ENCODE measurements at places on chromosomes 16 and 17. TPM values are rescaled to one million over a fixed set of nuclear protein-coding genes. Genes with fewer than 3 reads are reported as not detected.

Gene SLFN11
- 54.4 TPM for total RNA-seq

Gene MYH3
- total RNA-seq, result 5.6 TPM

Gene PITPNM3
- total RNA-seq, result 13.0 TPM

Gene KRT10
- 28.5 TPM for total RNA-seq

Gene TMC8
- total RNA-seq, result 0.02 TPM

GRCh38 chr16:89173174-89173921 lies 1.8 kb downstream of the CDH15 start:
- no peak for DNase-seq

DNA sequence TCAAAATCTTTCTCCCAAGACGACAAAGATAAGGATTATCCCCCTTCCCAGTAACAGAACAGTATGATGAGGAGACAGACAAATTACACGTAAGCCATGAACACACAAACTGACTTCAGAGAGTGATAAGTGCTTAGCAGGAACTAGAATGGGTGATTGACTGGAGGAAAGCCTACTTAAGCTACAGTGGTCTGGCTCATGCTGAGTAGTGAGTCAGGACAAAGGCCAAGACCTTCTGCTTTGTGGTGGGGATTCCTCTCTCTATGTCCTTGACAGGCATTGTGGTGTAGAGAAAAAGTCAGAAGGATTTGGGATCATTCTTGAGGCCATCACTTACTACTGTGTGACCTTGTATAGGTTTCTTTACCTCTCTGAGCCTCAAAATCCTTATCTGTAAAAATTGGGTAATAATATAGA lies 381.9 kb upstream of the CCL2 start:
- peak; percentile 87 for DNase-seq

GRCh38 chr17:82096709-82097183 lies 1.3 kb downstream of the FASN start:
- no peak for DNase-seq

DNA sequence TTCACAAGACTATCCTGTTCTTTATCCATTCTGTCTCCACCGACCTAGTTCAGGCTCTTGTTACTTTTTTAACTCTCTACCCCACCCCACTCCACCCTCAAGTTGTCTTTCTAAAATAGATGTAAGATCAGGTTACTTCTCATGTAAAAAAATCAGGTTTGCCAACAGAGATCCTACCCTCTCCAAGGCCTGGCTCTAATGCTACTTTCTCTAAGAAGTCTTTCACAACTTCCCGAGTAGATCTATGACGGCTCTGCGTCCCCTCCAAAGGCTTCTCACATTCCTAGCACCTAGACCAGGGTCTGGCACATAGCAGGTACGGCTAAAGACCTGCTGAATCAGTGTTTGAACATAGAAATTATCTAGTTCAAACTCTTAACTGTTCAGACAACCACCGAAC lies 14.1 kb upstream of the ITGAE start:
- no peak for DNase-seq

GRCh38 chr16:71383054-71383773 lies 24.7 kb downstream of the CALB2 start:
- no peak for DNase-seq

GRCh38 chr17:13725288-13725990 lies 123.7 kb upstream of the HS3ST3A1 start:
- DNase-seq, result peak; percentile 75

- DNase-seq, result no peak
These were observed at the start of gene HOXB2 for GRCh38 chr17:48545022-48545375. Gene HOXB2, minus strand, starts transcription at chr17:48545109. Its CDS starts 198 bp downstream, at chr17:48544911.

GRCh38 chr16:85983606-85984230 lies 84.8 kb downstream of the IRF8 start:
- DNase-seq, result no peak

DNA sequence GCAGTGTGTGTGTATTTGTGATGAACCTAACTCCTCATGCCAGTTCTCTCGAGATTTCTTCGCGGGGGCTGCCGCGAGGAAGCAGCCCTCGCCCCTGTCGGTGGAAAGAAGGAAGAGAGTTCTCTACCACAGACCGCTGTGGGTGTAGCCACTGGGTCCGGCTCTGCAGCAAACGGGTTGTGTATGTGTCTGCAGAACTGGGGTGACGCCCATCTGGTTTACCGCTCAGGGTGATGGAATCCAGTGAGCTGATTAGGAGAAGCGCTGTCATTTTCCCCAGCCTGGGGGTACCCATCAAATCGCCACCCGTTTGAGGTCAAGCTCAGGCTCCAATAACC lies 7.7 kb downstream of the CORO6 start:
- no peak for DNase-seq

DNA sequence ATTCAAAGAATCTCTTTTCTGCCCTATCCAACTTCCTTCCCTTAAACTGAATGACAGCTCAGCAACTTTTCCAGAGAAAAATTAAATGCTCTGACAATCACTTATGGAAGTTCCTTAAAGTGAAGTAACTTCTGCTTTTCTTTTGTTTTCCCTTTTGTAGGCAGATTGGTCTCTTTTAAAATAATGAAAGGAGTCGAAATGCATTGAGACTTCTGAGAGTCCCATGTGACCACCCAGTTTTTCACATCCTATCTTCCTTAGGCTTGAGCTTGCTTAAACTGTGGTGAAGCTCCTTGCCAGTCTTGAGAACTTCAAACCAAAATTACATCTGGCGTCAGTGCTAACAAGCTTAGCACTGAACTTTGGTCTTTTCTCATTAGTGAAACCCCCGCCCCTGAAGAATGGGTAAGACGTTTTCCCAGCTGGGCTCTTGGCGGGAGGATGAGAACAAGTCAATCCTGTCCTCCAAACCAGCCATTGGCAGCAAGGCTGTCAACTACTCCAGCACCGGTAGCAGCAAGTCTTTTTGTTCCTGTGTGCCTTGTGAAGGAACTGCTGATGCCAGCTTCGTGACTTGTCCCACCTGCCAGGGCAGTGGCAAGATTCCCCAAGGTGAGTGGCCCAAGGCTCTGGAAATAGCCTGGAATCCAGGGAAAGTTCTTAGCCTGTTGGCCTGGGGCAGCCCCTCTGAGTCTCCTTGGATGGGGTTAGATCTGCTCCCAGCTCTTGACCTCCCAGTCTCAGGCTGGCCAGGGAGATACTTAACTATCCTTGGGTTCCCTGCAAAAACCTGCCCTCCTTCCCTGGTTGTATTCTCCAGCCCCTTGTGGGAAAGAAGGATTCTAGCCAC lies 1.2 kb downstream of the TMEM106A start:
- no peak for DNase-seq

DNA sequence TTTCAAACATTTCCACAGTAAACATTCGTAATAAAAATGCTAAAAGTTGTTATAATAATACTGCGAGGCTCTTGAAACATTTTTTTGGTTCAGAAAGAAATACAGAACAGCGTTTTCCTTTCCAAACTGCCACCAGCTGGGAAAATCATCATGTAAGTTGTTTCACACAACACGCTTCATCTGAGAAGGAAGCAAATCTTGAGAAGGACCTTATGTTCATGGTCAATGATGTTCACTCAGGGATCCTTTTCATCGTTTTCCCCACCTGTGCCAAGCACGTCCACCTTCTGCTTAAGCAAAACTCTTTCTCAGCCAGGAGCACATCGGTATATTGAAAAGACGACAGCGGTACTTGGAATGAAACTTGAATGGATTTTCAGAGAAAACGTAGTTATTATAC lies 274.5 kb upstream of the ELAC2 start:
- DNase-seq, result no peak

- peak; percentile 80 for DNase-seq
These were observed 46.6 kb downstream of the HOXB1 start for GRCh38 chr17:48484256-48484655.

DNA sequence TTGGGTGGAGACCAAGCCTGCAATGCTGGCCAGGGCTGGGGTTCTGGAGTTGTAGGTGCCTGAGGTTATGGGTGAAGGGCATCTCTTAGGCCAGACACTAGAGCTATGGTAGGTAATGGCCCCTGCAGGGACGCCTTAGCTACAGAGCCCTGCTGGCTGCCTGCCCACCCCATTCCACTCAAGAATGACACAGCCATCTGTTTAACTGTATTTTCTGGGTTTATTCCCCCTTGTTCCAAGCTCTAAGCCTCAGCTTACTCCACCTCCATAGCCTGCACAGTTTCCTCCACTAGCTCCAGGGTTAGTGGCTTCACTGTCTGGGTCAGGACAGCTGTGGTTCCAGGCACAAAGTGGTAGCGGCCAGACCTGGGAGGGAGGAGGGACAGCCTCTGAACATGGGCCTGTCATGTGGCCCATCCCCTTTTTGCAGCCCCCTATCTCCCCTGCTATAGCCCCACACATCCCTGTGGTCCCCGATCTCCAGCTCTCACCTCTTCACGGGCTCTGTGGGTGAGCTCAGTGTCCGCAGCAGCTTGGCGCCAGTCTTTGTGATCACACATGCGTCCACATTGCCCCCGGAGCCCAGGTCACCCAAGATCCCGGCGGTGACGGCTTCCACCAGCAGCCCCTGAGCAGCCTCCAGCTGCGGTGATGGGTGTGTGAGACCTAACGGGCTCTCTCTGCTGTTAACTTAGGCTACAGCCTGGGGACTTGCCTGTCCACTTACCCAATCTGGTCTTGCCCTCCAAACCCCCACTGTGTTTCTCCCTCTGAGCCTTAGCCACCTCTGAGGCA lies 2.1 kb downstream of the PSMB10 start:
- DNase-seq, result no peak

GRCh38 chr16:76486740-76487139 lies 209.5 kb downstream of the CNTNAP4 start:
- DNase-seq, result no peak

DNA sequence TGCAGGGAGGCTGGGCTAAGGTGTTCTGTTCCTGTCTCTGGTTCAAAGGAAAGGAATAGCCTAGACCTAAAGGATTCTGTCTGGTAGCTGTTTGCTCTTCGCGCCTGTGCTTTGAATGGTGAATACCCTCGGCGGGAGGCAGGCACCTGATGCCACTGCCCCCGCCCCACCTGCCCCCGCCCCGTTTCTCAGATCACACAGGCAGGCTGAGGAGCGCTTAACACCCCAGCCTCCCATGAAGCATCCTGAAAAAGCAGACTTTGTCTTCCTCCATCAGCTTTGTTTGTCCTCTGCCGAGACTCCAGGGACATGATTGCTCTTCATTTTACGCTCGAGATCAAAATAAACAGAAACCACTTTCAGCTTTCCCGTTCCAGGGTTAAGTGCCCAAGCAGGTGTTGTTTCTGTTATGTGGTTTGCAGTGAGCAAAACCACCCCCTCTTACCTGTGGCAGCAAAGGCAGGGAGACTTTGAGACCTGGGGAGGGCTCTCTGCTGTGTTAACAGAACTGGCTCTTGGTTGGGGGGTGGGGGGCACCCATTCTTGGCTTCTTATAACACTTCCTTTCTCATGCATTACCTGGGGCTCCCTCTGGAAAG lies 452.1 kb downstream of the WWOX start:
- no peak for DNase-seq

GRCh38 chr16:69839240-69839688 lies 77.1 kb downstream of the WWP2 start:
- no peak for DNase-seq

All from A172 (cell line).